Effector memory CD8-positive, alpha-beta T cell (primary cell): ENCODE measurements at places on chromosomes 16 and 17.

DNA sequence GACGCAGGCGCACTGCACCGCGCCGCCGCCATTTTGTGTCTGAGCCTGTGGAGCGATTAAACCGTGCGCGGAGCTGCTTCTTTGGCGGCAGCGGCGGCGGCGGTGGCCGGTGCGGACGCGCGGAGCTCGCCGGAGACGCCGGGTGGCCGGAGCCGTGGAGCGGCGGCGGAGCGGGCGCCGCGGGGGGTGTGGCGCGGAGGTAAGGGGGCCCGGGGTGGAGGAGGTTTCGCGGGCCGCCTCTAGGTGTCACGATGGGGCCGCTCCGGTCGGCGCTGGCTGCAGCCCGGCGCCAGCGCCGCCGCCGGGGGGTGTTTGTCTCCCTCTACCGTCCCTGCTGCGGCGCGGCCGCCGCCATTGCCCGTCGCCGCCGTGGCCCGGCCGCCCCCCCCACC, at the start of gene CTCF:
TSS of gene CTCF (plus strand) at position 1 of the 392 bp plus-strand sequence. CDS start 48,307 bp downstream, outside the sequence.
- peaks cover 33% of the 10 kb centered on the region for H3K4me1 ChIP-seq
- peak within 1 kb of the TSS; percentile 87 for H3K4me3 ChIP-seq
- DNase-seq, result no peak
- H3K27me3 ChIP-seq, result no peaks in the 10 kb centered on the region
- peak within 1 kb of the TSS; percentile 93 for H3K27ac ChIP-seq

DNA sequence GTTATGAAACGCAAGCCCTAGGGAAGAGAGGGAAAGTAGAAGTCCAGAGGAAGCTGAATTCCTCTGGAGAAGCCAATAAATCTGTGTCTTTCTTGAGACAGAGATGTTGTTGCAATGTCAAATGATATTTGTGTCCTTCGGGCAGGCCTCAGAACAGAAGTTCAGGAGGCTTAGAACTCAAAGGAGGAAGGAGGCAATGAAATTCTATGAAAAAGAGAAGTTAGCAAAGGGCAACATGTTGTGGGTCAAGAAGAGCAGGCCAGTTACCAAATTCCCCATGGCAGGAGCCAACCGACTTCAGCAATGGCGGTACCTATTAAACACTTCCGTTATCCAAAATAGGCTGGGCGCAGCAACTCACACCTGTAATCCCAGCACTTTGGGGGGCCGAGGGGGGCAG, 109.0 kb upstream of the DHX40 start:
- H3K4me3 ChIP-seq, result no peak overlapping the region
- H3K27me3 ChIP-seq, result peaks cover 16% of the 10 kb centered on the region
- DNase-seq, result no peak
- no peak overlapping the region for H3K27ac ChIP-seq

DNA sequence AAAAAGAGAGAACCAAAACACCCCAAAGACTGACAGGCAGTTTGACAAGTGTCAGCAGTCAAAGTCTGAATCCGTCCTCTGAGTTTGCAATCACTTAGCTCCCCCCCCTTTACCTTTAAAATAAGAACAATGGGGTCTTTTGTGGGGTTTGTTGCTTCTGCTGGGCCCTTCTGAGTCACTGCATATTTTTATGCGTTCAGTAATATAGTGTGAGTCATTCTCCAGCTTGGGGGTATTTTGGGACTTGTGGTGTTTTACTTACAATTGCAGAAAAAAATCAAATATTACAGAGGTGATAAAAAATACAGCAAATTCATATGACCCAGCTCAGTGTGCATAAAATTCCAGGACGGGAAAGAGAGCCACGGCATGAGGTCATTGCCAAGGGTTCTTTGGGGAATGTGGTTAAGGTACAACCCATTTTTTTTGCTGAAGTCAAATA, 120.1 kb downstream of the CYLD start:
- no peak for DNase-seq
- H3K27me3 ChIP-seq, result peaks cover 48% of the 10 kb centered on the region
- no peaks in the 10 kb centered on the region for H3K36me3 ChIP-seq
- peaks cover 3% of the 10 kb centered on the region for H3K4me1 ChIP-seq

DNA sequence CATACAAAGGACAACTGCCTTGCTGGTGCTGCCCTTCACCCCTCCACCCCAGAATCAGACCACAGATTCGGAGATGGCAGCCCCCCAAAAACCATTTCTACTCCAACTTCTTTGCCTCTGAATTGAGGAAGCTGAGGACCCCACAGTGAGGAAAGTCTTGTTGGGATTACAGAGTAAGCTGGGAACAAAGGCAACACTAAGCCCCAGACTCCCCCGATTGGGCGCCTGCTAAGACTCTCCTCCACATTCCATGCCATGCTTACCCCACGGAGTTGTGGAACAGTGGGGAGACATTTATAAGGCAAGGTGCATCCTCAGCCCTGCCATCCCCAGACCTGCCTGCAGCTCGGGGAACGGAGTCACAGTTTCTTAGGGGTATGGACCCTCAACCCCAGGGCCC, 1.9 kb downstream of the GIT1 start:
- DNase-seq, result no peak
- peak overlapping the region; percentile 88 for H3K4me3 ChIP-seq
- H3K4me1 ChIP-seq, result peaks cover 59% of the 10 kb centered on the region
- H3K27me3 ChIP-seq, result no peaks in the 10 kb centered on the region
- peaks cover 8% of the 10 kb centered on the region for H3K36me3 ChIP-seq

DNA sequence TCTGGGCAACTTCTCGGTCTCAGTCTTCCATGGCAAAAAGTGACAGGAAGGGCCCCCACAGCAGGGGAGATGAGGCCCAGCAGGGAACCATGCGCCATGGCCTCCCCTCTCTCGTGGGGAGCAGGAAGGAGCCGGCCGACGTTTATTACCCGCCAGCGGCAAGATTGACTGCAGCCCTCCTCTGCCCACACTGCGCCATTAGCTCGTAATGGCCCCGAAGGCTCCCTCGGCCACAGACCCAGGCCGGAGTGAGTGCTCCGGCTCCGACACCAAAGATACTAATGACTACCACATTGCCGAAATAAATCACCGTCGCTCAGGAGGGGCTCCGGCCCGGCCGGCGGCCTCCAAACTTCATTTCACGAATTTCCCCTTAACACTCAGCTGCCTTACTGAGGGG, 226.9 kb downstream of the C16orf78 start:
- DNase-seq, result no peak
- H3K4me3 ChIP-seq, result no peak overlapping the region
- peaks cover 64% of the 10 kb centered on the region for H3K27me3 ChIP-seq
- H3K36me3 ChIP-seq, result no peaks in the 10 kb centered on the region

- DNase-seq, result no peak
- H3K4me3 ChIP-seq, result no peak overlapping the region
- H3K27me3 ChIP-seq, result no peaks in the 10 kb centered on the region
- H3K36me3 ChIP-seq, result no peaks in the 10 kb centered on the region
Observed at GRCh38 chr17:32546031-32546444, 59.2 kb downstream of the CDK5R1 start.

GRCh38 chr17:48715496-48716399, 6.6 kb downstream of the PRAC1 start:
- no peak overlapping the region for H3K4me3 ChIP-seq
- H3K36me3 ChIP-seq, result peaks cover 15% of the 10 kb centered on the region
- peaks cover 77% of the 10 kb centered on the region for H3K27me3 ChIP-seq
- H3K4me1 ChIP-seq, result peaks cover 4% of the 10 kb centered on the region
- no peak for DNase-seq

- DNase-seq, result no peak
- H3K36me3 ChIP-seq, result no peaks in the 10 kb centered on the region
- H3K27ac ChIP-seq, result no peak overlapping the region
- H3K4me1 ChIP-seq, result no peaks in the 10 kb centered on the region
- no peak overlapping the region for H3K4me3 ChIP-seq
Observed at GRCh38 chr16:59295993-59296736, 562.0 kb upstream of the GOT2 start.

DNA sequence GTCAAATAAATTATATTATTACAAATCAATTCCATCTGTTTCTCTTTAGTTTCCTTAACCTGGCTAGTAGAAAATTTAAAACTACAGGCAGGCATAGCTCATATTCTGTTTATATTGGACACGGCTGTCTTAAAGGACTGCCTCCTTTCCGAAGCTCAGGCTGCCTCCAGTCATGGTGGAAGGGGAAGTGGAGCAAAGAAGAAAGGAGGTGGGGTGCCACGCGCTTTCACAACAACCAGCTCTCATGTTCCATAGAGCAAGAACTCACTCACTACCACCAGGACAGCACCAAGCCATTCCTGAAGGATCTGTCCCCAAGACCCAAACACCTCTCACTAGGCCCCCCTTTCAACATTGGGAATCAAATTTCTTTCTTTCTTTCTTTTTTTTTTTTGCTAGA, 149.3 kb upstream of the KCNJ18 start:
- peaks cover 3% of the 10 kb centered on the region for H3K36me3 ChIP-seq
- no peaks in the 10 kb centered on the region for H3K27me3 ChIP-seq
- no peak overlapping the region for H3K4me3 ChIP-seq
- H3K27ac ChIP-seq, result no peak overlapping the region

- peaks cover 25% of the 10 kb centered on the region for H3K36me3 ChIP-seq
- H3K4me1 ChIP-seq, result peaks cover 28% of the 10 kb centered on the region
- DNase-seq, result no peak
- H3K4me3 ChIP-seq, result peak overlapping the region; percentile 95
- H3K27ac ChIP-seq, result peak overlapping the region; percentile 94
Observed at GRCh38 chr16:28846933-28847273, 755 bp upstream of the TUFM start.

DNA sequence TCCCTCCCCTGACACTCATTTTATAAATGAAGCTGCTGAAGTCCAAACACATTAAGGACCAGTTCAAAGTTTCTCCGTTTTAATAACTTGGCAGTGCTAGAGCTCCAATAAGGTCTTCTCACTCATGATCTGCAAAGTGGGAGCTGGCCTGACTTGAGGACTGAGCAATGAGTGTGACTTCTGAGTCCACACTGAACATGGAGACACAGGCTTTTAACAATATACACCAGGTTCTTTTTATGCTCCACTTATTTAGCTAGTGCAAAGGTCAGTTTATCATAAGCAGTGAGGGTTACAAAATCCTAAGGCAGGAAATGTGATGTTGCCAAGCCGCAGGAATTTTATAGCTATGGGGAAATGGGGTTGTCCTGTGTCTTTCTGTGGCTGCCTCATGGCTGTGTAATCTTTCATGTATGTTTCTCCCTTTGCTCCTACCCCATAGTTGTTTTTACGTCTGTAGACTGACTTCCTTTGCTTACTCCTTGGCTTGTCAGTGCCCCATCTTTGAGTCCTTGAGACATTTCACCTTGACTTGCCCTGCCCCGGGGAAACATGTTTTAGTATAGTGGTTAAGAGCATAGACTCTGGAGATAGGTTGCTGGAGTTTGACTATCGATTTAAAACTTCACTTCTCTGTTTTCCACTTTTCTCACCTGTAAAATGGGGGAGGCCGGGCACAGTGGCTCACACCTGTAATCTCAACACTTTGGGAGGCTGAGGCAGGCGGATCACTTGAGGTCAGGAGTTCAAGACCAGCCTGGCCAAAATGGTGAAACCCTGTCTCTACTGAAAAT, 12.2 kb upstream of the MMD start:
- no peak for DNase-seq
- H3K4me3 ChIP-seq, result no peak overlapping the region
- H3K36me3 ChIP-seq, result no peaks in the 10 kb centered on the region
- no peaks in the 10 kb centered on the region for H3K4me1 ChIP-seq
- no peak overlapping the region for H3K27ac ChIP-seq

DNA sequence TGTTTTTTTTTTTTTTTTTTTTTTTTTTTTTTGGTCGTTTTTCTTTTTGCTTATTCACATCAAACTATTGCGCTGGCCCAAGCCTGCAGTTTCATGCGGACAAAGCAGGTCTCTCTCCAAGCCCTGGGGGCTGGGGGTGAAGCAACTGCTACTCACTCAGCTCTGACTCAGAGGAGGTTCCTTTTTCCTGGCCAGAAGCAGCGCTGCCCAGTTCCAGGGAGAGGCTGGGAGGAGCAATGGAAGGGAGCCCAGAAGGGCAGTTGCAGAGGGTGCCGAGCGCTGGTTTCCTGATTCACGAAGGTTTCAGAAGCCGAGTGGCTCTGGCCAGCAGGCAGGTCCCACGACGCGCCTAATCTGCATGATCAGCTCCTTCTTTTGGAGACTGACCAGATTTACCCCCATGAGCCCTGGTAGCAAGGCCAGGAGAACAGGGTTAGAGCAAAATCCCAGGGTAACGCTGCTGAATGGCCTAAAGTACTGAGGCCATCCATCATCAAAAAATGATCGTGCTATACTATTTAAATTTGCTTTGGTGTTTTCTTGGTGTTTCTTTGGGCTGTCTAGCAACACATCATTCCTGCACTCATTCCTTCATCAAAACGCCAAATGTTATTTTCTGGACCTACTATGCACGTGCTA, 144.7 kb upstream of the SOX9 start:
- H3K27me3 ChIP-seq, result no peaks in the 10 kb centered on the region
- H3K4me3 ChIP-seq, result no peak overlapping the region
- no peak for DNase-seq
- no peaks in the 10 kb centered on the region for H3K4me1 ChIP-seq
- H3K36me3 ChIP-seq, result peaks cover 3% of the 10 kb centered on the region
- peak overlapping the region; percentile 55 for H3K27ac ChIP-seq

DNA sequence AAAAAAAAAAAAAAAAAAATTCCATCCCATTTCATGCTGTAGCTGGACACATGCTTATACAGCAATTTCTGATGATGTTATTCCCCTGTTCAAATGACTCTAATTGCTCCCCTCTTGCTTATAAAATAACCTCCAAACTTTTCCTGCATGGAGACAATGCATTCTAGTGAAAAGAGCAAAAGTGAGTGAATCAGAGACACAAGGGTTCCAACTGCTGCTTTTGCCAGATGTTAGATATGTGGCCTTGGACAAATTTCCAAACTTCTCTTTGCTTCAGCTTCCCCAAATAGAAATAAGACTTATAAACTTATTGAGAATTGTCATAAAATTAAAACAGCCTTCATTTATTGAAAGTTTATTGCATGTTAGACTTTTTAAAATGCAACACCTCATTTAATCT, 65.0 kb upstream of the AXIN2 start:
- H3K27ac ChIP-seq, result no peak overlapping the region
- H3K36me3 ChIP-seq, result no peaks in the 10 kb centered on the region
- no peak for DNase-seq
